Stimulated activated CD8-positive, alpha-beta memory T cell treated with anti-CD3 and anti-CD28 coated beads, Interleukin-2, amount 100 ng/mL, for 1 hour (primary cell): ENCODE measurements at places on chromosomes 11 and 22.

DNA sequence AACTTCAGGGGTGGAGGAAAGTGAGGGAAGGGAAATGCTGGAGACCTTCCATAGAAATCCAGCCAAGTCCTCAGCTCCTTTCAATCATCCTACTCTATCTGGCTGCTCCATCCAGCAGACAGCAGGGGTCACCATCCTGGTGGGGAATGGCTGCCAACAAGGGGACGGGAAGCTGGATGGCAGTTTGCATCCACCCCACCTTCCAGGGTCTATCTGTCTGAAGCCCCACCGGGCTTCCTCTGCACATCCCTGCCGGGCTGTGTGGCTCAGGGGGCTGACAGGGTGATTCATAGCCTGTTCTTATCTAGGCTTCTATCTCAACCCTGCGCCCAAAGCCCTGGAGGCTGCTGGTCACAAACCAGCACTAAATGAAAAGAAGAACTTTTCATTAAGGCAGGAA, 1.1 kb downstream of the SYTL2 start:
- peak; percentile 20 for DNase-seq

DNA sequence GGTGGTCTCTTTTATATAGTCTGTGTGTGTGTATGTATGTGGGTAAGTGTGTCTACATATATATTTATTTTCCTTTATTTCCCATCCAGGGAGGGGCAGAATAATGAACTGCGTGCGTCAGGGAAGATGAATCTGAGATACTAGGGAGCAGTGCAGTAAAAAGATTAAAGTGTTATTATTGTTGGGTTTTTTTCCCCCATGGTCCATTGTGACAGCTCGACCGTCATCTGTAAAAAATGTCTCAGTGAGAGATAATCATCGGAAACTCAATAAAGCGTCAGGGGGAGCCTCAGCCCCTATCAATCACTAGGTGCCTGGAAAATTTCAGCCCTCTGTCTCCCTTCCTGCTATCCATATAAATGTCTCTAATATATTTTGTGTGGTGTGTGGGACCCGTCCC, 64.6 kb downstream of the CLPB start:
- no peak for DNase-seq

- peak; percentile 75 for DNase-seq
Observed at GRCh38 chr11:67505605-67506396, 638 bp upstream of the PITPNM1 start.

GRCh38 chr22:26556904-26557303, 33.0 kb downstream of the TPST2 start:
- no peak for DNase-seq

- no peak for DNase-seq
Observed at GRCh38 chr11:35663408-35663702, 780 bp downstream of the TRIM44 start.

DNA sequence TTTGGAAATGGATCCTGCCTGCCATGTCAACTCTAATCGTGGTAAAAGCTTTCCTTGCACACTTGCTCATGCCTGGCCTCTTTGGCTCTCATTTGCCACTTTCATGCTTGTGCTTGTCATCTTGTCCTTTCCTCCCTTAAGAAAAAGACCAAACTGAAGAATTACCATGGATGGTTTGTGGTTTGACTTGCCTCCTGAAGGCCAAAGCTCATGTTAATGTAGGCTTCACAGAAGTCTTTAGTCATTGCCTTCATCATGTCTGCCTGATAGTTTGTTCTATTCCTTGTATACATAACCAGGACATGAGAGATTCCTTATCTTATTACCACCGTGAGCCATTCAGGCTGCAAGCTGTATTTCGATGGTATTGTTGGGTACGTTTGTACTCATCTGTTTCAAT, 17.3 kb downstream of the TEAD1 start:
- DNase-seq = no peak

- DNase-seq = no peak
Observed at GRCh38 chr11:1000357-1001278, 35.9 kb downstream of the MUC6 start.

GRCh38 chr11:72760539-72761405, 8.6 kb upstream of the ARAP1 start:
- no peak for DNase-seq

- no peak for DNase-seq
Observed at GRCh38 chr11:13415201-13415600, 47.8 kb downstream of the BTBD10 start.

- DNase-seq = no peak
Observed at GRCh38 chr11:103433386-103434072, 324.3 kb downstream of the DYNC2H1 start.

DNA sequence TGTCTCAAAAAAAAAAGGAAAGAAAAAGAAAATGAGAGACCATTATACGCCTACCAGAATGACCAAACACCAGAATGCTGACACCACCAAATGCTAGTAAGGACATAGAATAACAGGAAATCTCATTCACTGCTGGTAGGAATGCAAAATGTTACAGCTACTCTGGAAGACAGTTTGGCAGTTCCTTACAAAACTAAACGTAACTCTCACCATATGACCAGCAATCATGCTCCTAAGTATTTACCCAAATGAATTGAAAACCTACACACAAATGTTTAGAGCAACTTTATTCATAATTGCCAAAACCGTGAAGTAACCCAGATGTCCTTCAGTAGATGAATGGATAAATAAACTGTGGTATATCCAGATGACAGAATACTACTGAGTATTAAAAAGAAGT, 7.2 kb downstream of the CHKA start:
- DNase-seq = no peak

- DNase-seq = no peak
Observed at GRCh38 chr22:28933321-28933720, 49.9 kb downstream of the ZNRF3 start.

DNA sequence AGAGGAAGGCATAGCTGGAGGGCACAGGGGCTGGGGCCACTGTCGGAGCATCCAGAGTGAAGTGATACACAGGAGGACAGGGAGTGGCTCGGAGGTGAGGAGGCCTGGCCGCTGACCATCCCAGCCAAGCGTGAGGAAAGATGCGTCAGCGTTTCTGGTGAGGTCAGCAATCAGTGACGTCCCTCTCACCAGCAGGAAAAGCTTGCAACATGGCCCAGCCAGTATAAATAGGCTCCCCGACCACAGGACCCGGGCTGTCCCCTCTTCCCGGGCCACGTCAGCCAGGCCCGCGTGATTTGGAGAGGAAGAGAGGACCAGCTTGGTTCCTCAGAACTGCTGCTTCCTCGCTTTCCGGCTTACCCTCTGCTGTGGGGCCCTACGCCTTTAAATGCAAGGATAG, 4.2 kb upstream of the OSM start:
- no peak for DNase-seq

- DNase-seq = no peak
Observed at GRCh38 chr11:86117712-86118063, 48.8 kb upstream of the PICALM start.

- no peak for DNase-seq
Observed at GRCh38 chr11:112267188-112267591, 6.5 kb upstream of the PLET1 start.

DNA sequence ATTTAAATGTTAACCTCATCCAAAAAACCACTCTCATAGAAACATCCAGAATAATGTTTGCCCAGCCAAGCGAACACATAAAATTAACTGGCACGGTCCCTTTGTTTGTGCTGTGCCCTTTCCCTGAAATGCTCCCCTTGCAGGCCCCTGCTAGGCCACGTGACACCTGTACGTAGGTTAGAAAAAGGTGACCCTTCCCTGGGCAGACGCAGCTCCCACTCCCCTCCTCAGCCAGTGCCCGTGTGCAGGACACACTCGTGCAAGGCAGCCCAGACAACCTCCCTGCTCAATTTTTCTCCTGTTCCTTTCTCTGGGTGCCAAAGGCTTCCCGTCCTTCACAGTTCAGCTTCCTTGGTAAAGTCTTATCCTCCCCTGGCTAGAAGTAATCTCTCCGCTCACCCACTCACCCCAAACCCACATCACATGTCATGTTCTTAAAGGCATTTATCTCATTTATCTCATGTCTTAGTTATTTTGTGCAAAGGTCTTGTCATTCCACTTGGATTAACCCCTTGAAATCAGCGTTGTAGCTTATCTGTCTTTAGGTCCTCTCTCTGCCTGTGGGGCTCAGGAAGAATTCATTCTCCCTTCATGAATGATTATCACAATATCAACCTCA, 20.7 kb downstream of the FAM83F start:
- DNase-seq = no peak

DNA sequence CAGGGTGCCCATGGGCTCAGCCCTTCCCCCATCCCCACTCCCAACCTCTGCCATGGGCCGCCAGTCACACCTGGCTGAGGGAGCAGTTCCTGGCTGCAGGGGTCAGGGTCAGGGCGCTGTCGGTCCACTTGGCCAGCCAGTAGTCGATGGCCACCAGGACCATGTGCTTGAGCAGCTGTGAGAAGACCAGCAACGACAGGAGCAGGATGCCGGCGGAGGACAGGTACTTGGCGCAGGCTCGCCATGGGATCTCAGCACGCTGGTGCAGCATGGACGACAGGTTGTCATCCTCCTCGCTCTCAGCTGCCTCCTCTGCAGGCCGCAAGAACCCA, 18.3 kb upstream of the KCNJ11 start:
- no peak for DNase-seq

GRCh38 chr11:35065566-35065965, 73.4 kb upstream of the CD44 start:
- DNase-seq = no peak

- no peak for DNase-seq
Observed at GRCh38 chr11:67457453-67457852, 2.3 kb downstream of the CABP4 start.

DNA sequence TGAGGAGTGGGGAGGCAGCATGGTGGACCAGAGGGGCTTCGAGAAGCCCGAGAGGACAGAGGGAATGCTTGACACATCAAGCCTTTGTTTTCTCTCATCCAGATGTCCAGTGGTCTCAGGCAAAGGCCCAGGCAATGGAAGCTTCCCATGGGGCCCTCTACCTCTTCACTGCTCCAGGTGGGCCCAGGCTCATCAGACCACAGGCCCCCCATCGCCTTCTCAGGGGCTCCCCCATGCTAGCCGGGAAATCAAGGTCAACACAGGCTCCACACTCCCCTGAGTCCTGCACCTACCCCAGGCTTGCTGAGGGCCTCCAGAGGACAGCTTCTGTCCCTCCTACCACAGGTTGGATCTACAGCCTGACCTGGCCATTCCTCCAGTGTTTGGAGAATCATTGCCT, 157.5 kb downstream of the CHST1 start:
- DNase-seq = no peak

GRCh38 chr11:29826878-29827277, 190.0 kb downstream of the KCNA4 start:
- DNase-seq = no peak

GRCh38 chr11:91866642-91867041, 358.0 kb upstream of the FAT3 start:
- DNase-seq = no peak

DNA sequence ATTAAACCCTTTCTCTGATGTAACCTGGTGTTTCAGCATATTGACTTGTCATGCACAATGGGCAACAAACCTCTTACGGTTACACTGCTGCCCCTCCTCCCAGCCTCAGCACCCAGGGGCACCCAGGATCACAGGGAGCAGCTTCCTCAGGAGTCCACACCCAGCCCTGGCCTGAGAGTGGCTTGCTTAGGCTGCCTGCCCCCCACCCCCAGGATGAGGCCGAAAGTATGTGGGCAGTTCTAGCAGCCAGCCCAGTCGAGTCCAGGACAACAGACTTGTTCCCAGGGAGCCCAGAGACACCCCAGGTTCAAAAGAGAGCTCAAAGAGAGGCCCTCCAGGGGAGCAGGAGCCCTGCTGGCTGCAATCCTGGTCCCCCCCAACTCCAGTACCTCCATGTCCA, 108.1 kb upstream of the THY1 start:
- no peak for DNase-seq

- no peak for DNase-seq
Observed at GRCh38 chr11:76153571-76153923, 52.8 kb downstream of the WNT11 start.

GRCh38 chr11:123853038-123853437, 32.4 kb downstream of the TMEM225 start:
- no peak for DNase-seq

GRCh38 chr11:13701506-13701905, 33.0 kb downstream of the FAR1 start:
- DNase-seq = no peak

GRCh38 chr11:78576549-78577097, 2.0 kb upstream of the NARS2 start:
- no peak for DNase-seq

- DNase-seq = no peak
Observed at GRCh38 chr11:123231256-123231655, 36.2 kb upstream of the CLMP start.

- DNase-seq = no peak
Observed at GRCh38 chr11:124122123-124122522, 6.9 kb downstream of the VWA5A start.

DNA sequence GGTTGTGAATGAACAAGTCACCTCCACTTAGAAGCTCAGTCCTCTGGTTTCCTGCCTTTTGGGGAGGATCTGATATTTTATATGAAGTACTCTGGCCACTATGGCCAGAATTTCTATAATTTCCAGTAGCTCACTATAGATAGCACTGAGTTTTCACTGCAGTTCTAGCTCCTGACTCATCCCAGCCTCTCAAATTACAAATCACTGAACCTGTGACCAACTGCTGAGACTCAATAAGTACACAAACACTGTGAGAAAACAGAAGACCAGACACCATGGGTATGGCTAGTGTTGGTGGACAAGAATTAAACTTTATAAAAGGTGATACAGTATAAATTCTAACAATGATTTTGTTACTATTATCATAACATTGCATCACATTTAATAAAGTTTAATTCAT, 47.1 kb upstream of the UCP3 start:
- DNase-seq = no peak

DNA sequence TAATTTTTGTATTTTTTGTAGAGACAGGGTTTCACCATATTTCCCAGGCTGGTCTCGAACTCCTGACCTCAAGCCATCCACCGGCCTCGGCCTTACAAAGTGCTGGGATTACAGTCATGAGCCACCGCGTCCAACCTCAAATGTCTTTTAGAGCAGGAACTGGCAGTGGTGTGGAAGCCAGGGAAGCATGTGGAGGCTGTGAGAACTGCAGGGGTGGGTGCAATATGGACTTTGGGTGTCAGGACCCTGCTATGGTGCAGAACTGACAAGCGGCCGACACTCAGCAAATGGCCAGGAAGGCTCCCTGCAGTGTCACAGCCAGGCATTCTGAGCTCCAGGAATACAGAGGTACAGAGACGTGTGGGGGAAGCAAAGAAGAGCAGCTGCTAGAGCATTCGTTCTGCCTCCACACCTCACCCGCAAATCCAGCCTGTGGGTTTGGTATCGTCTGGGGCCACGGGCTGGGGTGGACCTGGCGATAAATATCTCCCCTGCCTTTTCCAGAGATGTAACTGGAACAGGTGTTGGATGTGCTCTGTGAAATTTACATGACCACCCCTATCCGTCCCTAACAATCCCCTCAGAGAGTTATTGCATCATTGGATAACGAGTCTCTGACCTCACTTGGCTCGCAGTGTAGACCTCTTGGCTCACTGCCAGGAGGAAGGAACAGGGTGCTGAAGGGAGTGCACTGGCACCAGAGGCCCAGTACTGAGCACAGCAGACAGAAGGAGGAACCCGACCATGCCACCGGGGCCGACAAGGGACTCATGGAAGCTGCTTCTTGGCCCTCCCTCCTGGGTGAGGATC, 624.7 kb upstream of the B3GAT1 start:
- DNase-seq = no peak
